HFFc6 (cell line): ENCODE measurements at places on chromosomes 12 and 14. TPM values are rescaled to one million over a fixed set of nuclear protein-coding genes. Genes with fewer than 3 reads are reported as not detected.

Gene RTL1
- total RNA-seq: not detected in 2 replicates

Gene RAPGEF3
- total RNA-seq: 2.5 to 3.4 TPM (median 2.9 TPM) in 3 replicates

Gene PPFIA2
- total RNA-seq: not detected in 3 replicates

Gene RD3L
- total RNA-seq: not detected in 3 replicates

Gene ANKS1B
- total RNA-seq: 0.39 to 0.40 TPM in 2 of 3 replicates, not detected in the other

Gene PLEKHG3
- total RNA-seq: 5.4 to 9.0 TPM (median 6.9 TPM) in 3 replicates

Gene ASPG
- total RNA-seq: not detected in 3 replicates

Gene LRRIQ1
- total RNA-seq: not detected in 3 replicates

Gene PIWIL1
- total RNA-seq: not detected in 2 replicates

Gene DIO2
- 64.1 to 102 TPM (median 70.7 TPM) in 3 replicates for total RNA-seq

DNA sequence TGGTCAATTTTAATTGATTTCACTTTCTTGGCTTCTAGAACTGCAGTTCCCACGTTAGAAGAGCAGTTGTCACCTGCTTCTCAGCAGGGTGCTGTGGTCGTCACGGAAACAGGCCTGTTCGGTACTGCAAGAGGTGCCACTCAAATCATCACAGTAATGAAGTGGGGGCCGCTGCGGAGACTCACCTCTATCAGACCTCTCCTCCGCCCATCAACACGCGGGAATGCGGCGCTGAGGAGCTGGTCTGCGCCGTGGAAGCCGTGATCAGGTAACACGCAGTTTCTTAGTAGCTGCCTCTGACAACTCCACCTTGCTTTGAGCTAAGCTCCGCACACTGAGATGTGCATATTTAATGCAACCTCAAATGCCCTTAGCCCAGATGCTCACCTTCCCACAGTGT lies 107.2 kb downstream of the UNC79 start:
- DNase-seq: no peak

DNA sequence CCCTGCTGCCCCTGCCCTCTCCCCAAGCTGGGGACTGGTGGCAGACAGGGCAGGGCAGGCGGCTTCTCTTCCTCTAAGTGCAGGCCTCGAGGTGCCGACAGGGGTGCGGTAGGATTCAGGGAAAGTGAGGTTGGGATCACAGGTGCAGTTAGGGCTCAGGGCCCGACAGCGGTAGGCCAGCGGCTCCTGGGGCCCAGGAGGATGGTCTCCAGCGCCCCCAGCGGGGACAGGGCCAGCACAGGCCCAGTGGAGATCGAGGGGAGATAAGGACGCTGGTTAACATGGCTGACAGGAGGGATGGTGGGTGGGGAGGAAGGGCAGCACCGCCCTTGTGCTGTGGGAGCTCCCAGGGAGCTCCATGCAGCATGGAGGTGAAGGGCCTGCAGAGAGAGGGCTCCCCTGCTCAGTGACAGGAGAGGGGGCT lies 935 bp upstream of the CRIP1 start:
- DNase-seq: no peak

DNA sequence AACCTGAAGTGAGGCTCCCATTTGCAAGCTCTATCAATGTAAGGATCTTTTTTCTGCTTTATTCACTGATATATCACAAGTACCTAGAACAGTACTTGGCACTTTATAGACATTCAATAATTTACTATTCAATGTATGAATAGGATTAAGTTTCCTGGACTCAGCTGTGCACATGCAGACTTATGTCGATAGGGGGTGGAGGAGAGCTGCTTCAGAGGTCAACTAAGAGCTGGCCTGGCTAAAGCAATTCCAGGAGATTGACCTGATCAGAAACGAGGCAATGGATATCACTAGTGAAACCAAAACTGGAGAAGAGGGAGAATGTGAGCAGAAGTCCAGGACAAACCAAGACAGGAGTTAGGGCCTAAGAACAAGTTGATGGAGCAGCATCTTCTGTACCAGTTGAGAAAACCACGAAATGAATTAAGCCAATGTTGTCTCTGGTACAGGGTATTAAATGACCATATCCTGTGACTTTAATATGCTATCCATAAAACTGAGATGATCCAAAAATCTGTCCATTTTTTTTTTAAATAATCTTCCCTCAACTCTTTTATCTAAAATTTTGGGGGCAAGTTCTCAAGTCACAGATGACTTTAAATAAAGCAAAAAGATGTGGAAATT lies 169.2 kb downstream of the PIK3C2G start:
- peak; percentile 53 for DNase-seq

DNA sequence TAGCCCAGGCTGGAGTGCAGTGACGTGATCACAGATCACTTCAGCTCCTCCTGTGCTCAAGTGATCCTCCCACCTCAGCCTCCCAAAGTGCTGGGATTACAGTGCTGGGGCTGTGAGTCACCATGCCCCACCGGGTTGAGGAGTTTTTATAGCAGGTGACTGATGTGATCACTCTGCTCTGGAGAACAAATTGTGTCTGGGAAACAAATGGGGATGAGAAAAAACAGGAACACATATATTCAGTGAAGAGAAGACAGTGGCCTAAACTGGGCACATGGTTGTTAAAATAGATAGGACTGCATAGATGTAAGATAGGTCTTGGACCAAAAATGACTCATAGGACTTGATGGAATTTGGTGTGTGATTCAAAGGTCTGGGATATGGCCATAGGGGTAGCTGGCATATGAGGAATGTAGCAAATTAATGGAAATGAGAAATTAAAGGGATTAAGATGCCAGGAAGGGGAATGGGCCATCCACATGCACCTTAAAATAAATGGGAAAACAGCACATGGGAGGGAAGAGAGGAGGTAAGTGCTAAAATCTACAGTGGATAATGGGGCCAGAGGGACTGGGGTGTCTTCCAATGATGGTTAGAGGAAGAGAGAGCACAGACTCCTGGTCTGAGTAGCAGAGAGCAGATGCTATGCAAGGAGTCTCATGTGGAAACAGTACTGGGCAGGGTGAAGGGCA lies 11.2 kb downstream of the BCAT1 start:
- peak; percentile 66 for DNase-seq

GRCh38 chr12:54028314-54029201 lies at the start of gene HOXC6:
HOXC6 (plus strand) TSS chr12:54028440; CDS start chr12:54028522, 82 bp downstream.
- no peak for DNase-seq

DNA sequence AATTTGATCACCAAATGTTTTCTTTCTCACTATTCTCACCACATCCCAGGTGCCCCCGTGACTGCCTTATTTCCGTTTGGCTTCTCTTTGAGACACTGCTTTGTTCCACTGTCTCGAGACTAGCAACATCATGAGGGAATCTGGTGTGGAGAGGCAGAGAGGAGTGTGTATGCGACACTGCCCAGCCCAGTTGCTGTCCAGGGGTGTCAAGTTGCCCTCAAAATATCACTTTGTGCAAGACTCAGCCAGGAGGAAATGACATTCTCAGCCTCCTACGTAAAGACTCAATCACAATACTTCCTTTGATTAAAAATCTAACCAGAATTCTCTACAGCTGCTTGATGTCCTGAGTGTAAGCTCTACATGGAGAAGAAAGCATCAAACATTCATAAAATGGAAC lies 48.2 kb upstream of the EEA1 start:
- DNase-seq: no peak

DNA sequence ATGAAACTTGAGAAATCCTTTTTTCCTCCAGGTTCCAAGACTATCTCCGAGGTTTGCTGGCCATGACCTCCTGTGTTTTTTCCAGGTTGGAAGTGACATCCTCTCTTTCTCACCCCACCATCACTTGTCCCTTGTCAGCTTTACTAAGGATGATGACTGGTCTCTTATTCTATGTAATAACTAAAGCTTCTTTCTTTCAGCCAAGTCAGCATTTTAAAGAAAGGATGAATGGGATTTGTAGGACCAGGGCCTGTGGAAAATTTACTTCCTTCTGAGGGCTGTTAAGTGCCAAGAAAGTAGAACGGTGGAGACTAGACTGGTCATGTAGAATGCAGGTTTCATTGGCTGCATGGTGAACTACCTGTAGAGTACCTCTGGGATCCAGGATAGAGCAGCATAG lies 73.6 kb downstream of the FIGNL2 start:
- DNase-seq: no peak

DNA sequence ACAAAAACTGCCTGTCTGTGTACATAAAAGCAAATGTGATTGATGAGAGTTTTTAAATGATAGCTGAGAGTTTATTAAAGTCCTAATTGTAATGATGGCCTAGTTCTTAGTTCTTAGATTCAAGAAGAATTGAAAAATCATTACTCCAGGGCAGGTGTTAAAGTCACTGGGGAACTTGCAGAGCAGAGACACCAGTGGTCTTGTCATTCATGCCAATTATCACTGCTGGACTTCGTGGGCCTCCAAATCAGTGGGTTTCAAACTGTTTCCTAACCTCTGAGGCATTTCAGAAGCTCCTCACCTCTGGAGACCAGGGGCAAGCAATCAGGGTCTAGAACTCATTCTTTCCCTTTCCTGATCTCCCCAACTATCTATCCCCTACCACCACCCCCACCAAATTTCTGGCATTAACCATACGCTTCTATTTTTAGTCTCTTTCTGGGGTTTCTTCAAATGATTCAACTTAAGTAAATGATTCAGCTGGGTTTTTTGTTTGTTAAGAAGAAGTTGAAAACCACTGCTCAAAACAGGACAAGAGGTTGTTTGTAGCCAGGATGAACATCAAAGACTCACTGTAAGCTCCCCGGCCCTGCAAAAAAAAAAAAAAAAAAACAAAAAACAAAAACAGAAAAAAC lies 80.1 kb downstream of the CEP83 start:
- no peak for DNase-seq

- DNase-seq: no peak
Measured at GRCh38 chr12:62865937-62866336, 69.0 kb downstream of the PPM1H start.

DNA sequence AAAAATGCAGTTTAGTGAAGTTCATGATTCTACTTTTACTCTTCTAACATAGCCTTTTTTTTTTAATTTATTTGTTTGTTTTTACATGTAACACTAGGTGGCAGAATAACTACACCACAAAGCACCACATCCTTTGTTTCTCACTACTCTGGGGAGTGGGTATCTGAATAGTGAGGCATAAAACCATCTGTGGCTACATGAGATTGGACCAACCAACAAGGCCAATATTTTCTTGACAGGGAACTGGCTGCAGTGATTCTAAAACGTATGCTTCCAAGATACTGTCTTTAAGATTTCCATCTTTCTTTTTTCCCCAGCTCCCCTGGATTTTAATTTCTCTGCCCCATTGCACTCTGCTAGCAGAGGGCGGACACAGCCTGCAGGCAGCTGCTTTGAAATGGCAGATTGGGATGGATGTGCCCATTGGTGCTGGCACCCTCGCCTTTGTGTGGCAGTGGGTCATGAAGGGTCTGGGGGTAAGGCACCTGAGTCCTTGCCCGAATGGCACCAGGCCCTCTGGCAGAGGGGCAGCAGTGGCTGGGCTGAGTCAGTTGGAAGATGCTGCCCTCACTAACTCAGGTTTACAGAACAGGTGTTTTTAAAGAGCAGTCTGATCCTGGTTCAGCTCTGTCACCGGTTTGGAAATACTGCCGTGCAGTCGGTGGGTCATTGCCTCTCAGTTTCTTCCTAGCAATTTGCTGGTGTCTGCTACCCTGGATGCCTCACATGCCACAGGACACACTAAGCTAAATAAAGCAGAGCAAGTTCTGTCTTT lies 429.1 kb downstream of the RAD51B start:
- peak; percentile 53 for DNase-seq

- no peak for DNase-seq
Measured at GRCh38 chr12:48862760-48863159, 2.9 kb downstream of the RND1 start.

DNA sequence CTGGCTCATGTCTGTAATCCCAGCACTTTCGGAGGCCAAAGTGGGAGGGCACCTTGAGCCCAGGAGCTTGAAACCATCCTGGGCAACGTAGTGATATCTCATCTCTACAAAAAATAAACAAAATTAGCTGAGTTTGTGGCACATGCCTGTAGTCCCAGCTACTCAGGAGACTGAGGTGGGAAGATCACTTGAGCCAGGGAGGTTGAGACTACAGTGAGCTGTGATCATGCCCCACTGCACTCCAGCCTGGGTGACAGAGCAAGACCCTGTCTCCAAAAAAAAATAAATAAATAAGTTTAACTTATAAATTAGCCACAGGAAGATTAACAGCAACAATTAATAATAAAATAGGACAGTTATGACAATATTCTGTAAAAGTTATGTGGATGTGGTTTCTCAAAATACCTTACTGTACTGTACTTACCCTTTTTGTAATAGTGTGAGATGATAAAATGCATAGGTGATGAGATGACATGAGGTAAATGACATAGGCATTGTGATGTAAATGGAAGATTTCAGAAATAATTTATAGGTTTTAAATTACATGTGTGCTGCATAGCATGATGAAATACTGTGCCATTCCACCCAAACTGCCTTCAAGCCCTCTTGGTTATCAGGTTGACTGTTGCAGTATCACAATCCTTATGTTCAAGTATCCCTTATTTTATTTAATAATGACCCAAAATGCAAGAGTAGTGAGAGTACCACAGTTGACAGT lies 22.0 kb downstream of the USP15 start:
- DNase-seq: no peak

DNA sequence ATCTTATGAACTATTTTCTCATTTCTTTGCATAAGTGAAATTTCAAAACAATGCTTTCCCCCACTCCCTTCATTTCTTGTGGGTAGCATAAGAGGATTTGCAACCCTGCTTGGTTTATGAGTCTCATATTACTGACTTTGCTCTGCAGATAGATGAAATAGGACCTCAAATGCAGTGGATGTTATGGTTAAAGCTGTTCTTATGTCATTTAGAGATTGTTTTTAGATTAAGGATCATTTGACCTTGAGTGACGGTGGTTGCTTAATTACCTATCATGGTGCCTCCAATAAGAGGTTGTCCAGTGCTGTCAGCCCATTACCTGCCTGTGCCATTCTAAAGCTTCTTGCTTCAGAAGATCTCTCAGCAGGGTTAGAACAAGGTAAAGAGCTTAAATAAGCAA lies 351.4 kb upstream of the ATP2B1 start:
- DNase-seq: no peak

GRCh38 chr12:32369202-32369601 lies 30.2 kb upstream of the FGD4 start:
- DNase-seq: no peak

- DNase-seq: no peak
Measured at GRCh38 chr12:100942984-100943749, 148.6 kb downstream of the ANO4 start.

GRCh38 chr14:92641306-92641705 lies 107.1 kb downstream of the LGMN start:
- no peak for DNase-seq

DNA sequence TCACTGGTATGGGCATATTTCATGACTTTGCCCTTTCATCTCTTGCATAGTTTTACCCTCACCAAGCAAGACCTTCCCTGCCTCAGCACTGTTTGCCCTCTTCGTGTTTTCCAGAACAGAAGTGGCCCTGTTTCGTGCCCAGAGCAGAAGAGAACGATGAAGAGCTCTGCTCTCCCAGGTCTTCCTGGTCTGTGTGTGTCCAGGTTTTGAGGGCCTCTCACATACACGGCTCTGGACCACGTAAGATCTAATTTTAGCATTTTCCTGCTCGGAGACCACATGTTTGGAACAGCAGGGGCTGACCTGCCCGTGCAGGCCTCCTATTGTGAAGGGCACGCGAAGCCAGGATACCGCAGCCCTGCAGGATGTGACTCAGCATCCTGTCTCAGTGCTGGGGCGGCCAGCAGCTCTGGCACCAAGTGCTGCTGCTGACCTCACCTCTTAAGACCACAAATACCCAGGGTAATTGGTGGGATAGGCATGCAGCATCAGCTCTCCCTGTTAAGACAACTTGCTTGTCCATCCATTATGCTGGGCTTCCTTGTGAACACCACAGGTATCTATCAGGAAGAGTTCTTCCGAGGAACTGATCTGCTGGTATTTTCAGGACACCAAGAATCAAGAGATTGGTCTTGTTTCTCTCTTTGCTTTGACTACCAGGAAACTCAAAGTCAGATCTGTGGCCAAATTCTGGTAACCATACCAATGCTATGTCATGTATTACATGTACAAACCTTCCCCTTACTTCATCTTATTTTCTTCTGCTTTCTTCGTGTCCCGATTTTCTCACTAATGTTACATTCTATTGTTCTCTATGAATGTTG lies 19.0 kb downstream of the SSH1 start:
- peak; percentile 99 for DNase-seq
